ENCODE measurements at places on chromosomes 4 and X.

DNA sequence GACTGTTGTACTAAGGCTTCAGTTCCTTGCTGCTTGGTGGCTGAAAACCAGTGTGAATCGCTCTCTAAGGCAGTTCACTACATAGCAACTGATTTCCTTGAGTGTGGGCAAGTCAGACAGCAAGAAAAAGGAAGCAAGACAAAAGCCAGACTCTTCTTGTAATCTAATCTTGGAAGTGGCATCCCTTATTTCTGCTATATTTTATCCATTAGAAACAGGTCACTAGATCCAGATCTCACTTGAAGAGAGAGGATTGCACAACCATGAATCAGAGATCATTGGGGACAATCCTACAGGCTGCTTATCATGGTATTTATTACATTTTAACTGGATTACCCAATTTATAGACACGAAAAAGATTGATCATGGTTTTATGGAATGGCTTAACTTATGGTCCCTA is 684.5 kb downstream of the GRID2 start:
- DNase-seq, result no peak

DNA sequence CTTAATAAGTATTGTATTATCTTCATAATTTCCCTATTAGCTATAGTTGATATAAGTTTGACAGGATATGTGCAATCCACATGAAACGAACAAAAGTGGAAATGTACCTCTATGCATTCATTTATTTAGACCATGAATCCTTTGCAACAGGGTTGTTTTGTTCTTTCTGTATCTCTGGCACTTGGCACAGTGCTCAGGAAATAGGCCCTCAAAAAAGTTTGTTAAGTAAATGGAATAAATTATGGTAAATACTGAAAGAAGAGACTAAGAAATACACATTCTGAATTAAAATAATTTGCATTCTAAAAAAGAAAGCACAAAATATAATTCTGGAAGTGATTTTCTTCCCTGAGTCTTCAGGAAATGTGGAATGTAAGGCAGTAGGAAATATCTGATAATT is 39.3 kb downstream of the TAPT1 start:
- DNase-seq, result no peak

DNA sequence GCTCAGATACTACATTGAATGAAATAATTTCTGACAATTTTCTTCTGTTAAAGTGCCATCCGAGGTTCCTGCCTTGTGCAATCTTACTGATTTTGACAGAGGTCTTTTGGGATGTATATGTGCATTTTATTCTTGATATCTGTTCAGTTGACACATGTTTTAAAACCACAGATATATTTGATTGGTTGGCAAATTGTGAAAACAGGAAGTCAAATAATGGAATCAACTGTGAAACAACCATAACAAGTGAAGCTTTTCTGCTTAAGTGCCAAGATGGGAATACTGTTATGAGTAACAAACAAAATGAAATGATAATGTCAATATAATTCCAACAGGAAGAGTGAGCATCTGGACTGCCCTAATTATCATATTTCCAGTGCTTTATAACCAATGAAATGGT is 84.9 kb upstream of the TET2 start:
- DNase-seq, result no peak

- no peak for DNase-seq
Observed at GRCh38 chr4:185648631-185649030, 113.3 kb upstream of the PDLIM3 start.

Data from left renal cortex interstitium (tissue), 4 donors.